ENCODE measurements at places on chromosomes 5 and 9. TPM values are rescaled to one million over a fixed set of nuclear protein-coding genes. Genes with fewer than 3 reads are reported as not detected.

Gene CDHR2
- total RNA-seq: not detected

Gene CREBRF
- total RNA-seq: 2.7 TPM

Gene KDM3B
- total RNA-seq: 64.8 TPM

DNA sequence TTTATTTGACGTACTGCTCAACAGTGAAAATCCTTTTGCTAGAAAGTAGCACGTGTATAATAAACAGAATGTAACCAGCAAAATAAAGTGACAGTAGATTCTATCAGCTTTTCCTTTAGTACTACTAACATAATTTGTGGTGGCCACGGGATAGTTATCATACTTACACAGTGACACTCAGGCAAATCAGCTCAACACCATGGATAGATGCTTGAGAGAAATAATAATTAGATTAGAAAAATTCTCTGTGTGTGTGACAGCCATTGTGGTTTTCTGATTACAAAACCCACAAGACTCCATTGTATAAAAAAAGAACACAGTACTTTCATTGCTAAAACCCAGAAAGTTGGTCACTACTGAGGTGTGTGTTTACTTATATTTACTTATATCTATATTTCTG lies 101.1 kb downstream of the MUSK start:
- DNase-seq: peak; percentile 44

GRCh38 chr5:96257904-96258303 lies 175.1 kb downstream of the PCSK1 start:
- DNase-seq: peak; percentile 76

DNA sequence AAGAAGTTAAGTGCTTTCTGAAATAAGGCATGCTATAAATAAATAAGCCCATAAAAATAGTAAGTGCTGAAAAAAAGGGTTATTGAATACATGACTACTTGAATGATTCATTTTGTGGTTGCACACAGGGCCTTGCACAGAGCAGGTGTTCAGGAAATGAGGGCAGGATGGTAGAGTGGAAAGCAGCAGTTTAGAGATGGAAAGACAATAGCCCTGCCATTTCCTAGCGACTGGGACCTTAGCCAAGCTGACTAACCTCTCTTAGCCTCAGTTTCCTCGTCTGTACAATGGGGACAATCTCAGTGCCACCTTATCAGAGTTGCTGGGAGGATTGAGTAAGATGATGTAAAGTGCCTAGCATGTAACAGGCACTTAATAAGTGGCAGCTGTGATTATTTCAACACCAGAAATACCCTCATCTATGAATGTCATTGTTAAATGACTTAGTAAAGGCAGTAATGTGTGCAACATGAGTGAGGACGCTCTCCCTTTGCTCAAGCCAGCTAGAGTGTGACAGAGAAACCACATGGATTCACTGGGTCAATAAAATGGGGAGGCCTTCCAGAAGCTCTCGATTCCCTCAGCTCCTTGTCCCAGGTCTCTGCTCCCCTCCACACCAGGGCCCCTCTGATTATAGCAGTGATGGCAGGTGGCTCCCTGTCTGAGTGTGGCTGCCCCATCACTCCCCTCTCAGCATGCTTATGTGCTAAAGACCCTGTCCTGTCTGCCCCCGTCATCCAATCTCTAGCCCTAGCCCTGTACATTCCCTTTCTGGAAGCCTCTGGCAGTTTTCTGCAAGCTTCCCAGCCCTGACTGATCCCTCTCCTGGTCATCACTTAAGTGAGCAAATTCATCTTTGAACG lies 16.0 kb upstream of the PHF19 start:
- DNase-seq: no peak

DNA sequence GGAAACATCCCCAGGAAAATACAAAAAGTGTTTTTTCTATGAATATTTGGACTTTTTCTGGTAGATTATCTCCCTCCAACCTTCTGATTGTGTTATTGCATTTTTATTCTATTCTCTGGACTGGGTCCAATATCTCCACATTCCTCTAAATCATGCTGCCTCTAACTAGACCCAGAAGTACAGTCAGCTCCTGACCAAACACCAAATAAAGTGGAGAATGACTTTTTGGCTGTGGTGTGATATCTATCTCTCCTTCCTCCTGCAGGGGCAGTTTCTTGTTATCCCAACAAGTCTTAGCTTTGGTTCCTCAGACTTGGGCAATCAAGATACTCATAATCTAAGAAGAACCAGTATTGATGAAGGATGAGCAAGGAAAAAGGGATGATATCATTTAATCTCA lies 3.2 kb upstream of the RAI14 start:
- DNase-seq: no peak

DNA sequence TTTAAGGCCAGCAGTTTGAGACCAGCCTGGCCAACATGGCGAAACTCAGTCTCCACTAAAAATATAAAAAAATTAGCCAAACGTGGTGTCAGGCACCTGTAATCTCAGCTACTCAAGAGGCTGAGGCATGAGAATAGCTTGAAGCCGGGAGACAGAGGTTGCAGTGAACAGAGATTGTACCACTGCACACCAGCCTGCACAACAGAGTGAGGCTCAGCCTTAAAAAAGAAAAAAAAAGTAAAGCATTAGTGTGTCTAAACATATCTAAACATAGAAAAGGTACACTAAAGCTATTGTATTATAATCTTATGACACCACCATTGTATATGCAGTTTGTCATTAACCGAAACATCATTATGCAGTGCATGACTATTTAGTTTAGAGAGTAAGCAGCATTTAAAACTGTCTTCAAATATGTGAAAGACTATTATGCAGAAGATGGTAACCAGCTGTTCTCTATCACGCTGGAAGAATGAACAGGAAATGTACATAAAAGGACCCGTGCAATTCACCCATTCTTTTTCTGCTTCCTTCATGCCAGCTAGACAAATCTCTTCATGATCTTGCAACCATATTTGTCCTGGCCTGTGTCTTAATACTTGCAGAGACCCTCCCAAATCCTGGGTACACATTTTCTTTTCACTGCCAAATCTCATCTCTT lies 58.6 kb downstream of the ITGA1 start:
- DNase-seq: no peak

- no peak for DNase-seq
Measured at GRCh38 chr9:33264003-33264472, 470 bp downstream of the BAG1 start.

GRCh38 chr9:715743-716400 lies 125.6 kb upstream of the DMRT1 start:
- DNase-seq: no peak

DNA sequence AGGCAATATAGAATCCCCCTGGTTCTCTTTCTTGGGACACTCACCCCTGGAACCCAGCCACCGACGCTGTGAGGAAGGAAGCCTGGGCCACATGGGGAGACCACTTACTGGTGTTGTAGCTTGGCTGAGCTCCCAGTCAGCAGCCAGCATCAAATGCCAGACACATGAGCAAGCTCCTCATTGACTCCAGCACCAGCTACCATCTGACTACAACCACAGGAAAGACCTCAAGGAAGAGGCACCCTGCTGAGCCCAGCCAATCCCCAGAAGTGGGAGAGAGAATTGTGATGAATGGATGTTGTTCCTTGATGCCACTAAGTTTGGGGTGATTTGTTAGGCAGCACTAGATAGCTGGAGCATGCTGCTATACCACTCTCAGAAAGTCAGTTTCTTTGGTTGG lies 36.0 kb downstream of the BNIP1 start:
- DNase-seq: no peak

- DNase-seq: no peak
Measured at GRCh38 chr9:122084026-122084675, 9.0 kb downstream of the TTLL11 start.

DNA sequence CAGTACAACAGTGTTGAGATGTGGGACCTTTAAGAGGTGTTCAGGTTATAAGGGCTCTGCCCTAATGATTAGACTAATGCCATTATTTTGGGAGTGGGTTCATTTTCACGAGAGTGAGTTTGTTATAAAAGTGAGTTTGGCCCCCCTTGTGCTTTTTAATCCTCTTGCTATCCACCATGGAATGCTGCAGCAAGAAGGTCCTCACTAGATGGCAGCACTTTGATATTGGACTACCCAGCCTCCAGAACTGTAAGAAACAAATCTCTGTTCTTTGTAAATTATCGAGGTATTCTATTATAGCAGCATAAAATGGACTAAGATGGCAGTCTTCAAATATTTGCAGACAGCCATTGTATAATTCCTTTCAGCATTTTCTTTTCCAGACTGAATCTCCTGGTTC lies 212.4 kb downstream of the LRRC70 start:
- no peak for DNase-seq

Data from SJSA1 (cell line).